ENCODE measurements at places on chromosomes 1 and 21.

GRCh38 chr1:154276797-154277196 is 4.4 kb downstream of the HAX1 start:
- DNase-seq: no peak

- no peak for DNase-seq
Observed at GRCh38 chr1:222071387-222071786, 329.5 kb upstream of the DUSP10 start.

DNA sequence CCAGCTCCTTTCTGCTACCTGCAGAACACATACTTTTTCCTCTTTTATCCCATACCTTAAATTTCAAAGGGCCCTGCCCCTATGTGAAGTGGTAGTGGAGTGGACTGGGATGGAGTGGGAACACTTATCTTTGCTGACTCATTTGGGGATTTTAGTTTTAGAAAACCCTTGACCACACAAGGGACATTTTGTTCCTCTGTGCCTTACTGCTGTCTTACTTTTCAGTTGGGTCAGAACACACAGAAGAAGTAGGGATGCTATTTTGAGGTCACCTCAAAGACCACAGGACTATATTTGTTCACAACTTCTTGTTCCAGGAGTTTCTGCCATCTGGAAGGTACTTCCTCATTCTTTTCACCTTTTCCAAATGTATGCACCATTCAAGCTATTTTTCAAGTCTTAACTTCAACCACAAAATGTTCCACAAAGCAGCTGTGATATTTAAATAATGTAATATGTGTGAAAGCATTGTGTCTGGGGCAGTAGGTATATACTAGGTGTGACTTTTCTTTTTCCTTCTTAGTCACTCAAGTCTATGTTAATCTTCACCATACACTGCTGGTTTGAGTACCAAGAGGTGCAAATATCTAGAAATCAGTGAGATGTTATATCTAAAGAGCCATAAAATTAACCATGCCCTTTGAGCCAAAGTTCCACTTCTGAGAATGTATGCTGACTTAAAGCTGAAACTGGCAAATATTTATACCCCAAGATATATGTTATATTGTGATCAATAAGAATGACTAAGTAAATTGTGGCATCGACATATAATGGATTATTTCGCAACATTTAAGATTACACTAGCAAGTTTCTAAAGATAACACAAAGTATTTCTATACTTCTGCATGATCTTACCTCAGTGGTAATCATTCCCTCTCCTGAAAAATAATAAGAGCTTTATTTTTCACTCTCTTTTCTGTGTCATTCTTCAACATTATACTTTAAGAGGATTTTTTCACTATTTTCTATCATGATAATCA is 308.5 kb downstream of the MRPL39 start:
- no peak for DNase-seq

DNA sequence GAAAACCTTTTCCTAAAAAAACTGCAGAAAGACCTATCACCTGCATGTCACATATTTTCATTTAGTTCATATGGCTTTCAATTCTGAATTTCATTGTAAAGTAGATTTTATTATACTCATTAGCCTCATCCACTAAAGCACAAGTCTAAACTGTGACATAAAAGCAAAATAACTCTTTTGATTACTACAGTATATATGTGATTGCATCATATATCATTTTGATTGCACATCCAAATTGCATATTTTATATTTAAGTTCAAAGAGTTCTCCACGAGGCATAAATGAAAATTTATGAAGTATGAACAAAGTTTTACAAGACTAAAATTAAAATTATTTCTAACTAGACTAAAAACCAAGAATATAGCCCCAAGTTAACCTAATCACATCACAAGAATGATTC is 19.3 kb downstream of the PALMD start:
- DNase-seq: no peak

DNA sequence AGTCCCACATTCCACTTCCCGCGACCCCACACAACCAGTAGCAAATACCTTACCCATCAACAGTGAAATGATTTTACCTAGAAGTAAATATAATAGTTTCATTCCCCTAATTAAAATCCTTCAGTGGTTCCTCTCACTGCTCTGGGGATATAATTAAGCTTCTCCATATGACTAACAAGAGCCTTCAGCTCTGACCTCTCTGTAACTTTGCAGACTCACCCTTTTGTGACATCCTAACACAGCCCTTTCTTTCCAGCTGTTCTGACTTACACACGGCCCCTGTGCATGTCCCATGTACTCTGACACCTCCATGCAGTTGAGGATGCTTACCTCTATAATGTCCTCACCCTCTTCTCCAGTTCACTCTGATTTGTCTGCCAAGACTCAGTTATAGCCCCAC is 137.3 kb upstream of the SPAG17 start:
- no peak for DNase-seq

GRCh38 chr1:42931911-42932422 is 26.7 kb downstream of the SLC2A1 start:
- no peak for DNase-seq

DNA sequence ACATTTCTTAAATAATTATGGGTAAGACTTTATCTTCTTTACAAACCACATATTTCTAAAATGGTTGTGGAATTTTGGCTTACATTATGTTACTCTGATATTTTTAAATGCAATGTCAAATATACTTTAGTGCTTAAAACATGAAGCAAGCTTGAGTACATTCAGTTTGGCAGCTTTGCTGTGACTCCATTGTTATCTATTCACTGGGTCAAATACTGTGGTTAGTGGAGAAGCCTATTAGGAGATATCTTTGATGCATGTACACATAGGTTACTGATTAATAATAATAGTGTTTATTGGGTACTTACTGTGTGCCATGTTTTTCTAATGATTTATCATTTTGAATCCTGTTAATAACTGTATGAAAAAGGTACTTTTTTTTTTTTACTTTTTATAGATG is 520.4 kb upstream of the B3GALT2 start:
- no peak for DNase-seq

DNA sequence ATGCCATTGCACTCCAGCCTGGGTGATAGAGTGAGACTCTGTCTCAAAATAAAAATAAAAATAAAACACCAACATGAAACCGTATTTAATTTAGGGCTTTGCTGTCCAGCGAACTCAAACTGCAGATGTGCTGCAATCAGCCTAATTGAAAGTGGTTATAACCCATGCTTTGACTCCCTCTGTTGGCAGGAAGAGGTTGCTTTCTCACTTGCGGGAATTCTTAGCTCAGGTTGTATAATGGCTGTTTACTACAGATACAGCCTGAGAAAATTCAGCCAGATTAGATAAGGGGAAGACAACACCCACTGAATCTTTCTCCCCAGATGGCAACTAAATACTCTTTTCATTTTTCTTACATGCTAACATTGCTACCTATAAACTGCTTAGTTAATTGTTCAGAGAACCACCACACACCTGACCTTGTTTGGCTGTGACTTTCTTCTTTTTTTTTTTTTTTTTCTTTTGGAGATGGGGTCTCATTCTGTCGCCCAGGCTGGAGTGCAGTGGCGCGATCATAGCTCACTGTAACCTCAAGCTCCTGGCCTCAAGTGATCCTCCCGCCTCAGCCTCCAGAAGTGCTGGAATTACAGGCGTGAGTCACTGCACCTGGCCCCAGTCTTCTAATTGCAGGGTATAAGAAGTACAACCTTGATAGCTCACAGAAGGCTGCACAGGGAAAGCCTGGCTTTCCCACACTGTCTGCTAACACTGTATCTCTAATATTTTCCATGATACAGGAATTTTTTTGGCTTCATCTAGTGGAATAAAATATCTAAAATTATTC is 34.6 kb downstream of the DNTTIP2 start:
- DNase-seq: no peak

DNA sequence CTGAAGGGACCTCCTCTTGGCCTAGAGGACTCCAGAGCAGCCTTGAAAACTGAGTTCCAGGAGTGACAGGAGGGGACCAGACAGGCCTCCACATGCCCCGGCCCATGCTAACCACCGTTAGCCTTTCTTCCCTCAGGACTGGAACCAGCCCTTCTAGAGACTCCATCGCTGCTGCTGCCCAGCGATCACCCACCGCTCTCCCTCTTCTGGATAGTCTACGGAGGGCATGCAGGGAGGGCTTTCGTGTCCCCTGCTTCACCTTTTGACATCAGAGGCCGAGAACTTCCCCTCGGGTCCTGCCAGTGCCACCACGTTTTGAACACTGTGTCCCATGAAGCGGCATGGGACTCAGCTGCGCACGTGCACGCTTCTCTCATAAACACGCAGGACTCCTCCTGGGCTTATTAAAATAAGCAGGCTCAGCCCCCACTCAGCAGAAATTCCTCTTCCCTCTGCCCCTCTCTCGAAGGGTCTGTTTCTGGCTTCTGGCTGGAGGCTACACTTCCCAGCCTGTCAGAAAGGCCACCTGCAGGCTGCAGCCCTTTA is 26.6 kb downstream of the NPHP4 start:
- no peak for DNase-seq

DNA sequence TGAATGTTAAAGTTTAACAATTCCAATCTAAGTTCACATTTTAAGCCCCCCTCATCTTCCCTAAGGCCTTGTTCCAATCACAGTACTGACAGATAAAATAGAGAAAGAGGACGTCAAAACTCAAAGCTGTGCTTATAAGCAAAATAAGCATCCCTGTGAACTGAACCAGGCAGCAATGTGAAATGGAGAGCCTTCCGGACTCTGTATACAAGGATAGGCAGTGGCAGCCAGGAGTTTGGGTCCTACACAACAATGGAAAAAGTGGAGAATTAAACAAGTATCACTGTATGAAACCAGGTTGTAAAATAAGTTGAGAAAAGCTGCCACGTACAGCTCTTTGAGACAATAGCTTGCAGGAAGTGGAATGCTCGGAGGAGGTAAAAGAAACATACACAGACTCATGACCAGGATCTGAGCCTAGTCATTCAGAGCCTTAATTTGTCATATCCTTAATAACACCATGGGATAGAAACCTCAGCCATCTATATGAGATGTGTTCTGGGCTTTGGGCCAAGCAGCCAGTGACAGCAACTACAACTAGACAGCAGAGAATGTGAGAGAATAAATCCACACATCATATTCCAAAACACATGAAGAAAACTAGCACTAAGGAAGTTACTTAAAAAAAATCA is 55.2 kb upstream of the PALMD start:
- peak; percentile 2 for DNase-seq

GRCh38 chr1:183186841-183187240 is 777 bp downstream of the LAMC2 start:
- no peak for DNase-seq

GRCh38 chr21:32768530-32768929 is 3.0 kb downstream of the PAXBP1 start:
- DNase-seq: no peak

DNA sequence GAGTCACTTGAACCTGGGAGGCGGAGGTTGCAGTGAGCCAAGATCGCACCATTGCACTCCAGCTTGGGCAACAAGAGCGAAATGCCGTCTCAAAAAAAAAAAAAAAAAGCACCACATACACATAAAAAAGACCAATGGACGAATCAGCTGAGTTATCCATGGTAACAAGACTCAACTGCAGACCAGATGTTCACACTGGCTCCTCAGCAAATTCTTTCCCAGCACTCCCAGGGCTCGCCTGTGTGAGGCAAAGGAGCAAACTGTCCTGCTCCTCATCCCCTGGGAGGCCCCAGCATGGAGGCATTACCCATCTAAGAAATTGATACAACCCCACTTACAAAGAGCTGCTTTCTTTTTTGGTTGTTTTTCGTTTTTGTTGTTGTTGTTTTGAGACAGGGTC is 3.1 kb downstream of the TMEM234 start:
- DNase-seq: no peak

GRCh38 chr21:26397545-26397944 is 175.5 kb downstream of the CYYR1 start:
- no peak for DNase-seq

DNA sequence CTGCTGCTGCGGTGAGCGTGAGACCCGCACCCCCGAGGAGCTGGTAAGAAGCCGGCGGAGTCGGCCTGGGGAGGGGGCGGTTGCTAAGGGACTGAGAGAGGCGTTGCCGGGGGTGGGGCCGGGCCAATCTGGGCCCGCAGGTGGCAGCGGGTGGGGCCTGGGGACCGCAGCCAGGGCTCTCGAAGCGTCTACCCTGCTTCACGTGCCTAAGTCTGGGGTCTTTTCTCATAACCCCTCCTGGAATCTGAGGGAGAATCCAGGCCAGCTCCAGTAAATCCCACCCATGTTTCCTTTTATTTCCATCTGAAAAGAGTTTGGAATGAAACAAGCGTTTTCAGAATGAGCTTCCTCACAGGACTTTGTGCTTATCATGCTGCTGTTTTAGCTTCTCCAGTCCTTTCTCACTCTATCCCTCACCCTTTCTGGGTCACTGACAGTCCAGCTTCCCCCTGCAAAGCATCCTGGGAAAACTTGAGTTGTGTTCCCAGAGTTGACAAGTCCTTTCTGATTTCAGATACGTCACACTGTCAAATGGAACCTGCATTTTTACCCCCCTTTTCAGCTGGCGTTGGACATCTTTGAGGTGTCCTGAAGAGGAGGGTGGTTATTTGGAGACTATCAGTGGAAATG is 431 bp downstream of the CLCN6 start:
- no peak for DNase-seq

- DNase-seq: no peak
Observed at GRCh38 chr1:65469889-65470340, 49.4 kb downstream of the LEPR start.

GRCh38 chr1:12177999-12178441 is 11.2 kb downstream of the TNFRSF1B start:
- DNase-seq: no peak

DNA sequence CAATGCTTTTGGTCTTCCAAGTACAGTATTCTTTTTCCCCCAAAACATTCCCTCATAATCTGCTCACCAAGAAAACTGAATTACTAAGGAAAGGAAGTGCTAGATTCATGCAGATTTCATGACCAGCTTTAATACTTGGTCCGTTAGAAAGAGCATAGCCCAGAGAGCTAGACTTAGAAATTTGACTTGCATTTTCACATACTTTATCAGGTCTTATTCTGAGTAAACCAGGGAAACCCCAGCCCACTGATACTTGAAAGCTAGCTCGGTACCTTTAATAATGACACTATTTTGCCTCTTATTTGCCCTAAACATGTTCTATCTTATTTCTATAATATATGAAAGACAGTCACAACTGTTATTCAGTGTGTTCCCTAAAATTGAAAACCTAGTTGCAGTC is 204.5 kb downstream of the TTLL7 start:
- DNase-seq: no peak

- DNase-seq: no peak
Observed at GRCh38 chr1:212042436-212042835, 6.9 kb downstream of the DTL start.

DNA sequence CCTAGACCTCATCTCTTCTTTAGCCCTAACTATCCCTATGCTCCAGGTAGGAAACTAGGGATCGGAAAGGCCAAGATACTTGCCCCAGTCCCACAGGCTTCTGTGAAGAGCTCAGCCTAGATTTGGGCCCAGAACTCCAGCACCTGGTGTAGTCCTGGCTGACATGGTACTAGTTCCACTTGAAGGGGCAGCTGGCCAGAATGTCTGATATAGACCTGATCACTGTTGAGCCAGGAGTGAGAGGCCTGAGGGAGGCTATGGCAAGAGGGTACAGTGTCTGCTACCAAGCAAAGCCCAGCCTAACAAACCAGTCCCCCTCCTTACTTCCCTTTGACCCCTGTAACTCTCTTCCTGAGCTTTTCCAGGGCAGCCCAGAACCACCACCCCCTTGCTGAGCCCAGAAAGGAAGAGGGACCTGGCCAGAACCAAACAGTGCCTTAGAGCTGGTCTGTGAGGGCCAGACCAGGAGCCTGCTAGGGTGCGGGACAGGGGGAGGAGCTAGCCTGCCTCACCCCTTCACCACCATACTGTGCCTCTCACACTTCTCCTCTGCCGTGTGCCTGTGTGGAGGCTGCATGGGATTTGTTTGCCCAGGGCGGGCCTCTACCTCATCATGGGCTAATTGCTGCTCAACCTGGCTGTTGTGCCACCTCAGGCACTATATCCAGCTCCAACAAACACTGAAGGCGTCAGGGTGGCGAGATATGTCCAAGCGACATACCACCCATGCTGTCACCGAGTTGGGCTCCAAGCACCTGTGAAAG is 10.9 kb downstream of the POMGNT1 start:
- no peak for DNase-seq

All from amygdala (tissue), 56 donors.